ENCODE measurements at places on chromosomes 2 and 18. TPM values are rescaled to one million over a fixed set of nuclear protein-coding genes. Genes with fewer than 3 reads are reported as not detected.

- DNase-seq, result no peak
These were observed 363.5 kb upstream of the TNP1 start for GRCh38 chr2:217223222-217223930.

GRCh38 chr2:122078451-122078850 lies 323.0 kb downstream of the TSN start:
- no peak for DNase-seq

Gene UGT1A4
- polyA plus RNA-seq, result not detected

GRCh38 chr2:95049683-95049955 lies 24.1 kb downstream of the MAL start:
- no peak for DNase-seq

GRCh38 chr2:179876266-179876665 lies 14.9 kb upstream of the ZNF385B start:
- no peak for DNase-seq

Gene NGEF
- 2.0 TPM for polyA plus RNA-seq

GRCh38 chr2:233411162-233411561 lies 56.9 kb downstream of the DGKD start:
- no peak for DNase-seq

Gene DUSP11
- polyA plus RNA-seq, result 39.0 TPM

DNA sequence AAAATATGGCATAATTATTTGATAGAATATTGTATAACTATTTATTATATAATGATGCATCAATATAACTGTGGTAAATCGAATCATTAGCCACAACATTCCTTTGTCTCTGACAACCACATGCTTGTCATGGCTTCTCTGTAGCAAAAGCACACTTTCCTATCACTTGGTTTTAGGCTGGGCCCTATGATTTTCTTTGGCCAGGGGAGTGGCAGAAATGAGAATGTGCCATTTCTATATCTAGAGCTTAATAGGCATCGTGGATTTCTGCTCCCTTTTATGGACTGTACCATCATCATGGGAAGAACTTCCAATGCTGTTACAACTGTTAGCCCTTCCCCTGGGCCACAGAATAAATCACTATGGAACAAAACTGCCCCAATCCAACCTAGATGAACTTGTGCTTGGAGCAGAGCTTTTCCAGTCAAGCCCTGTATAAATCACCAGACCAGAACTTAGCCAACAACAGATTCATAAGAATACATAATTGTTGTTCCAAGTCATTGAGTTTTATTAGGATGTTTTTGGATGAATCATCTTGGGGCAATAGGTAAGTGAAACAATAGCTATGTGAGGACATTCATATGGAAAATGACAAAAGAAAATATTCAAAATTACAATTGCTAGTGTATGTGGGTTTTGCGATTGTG lies 715.8 kb downstream of the ERBB4 start:
- DNase-seq, result no peak

Gene COX5B
- polyA plus RNA-seq, result 203 TPM

- DNase-seq, result no peak
These were observed 537.4 kb upstream of the VRK2 start for GRCh38 chr2:57509189-57509588.

- no peak for DNase-seq
These were observed 81.8 kb upstream of the ADAM23 start for GRCh38 chr2:206361407-206362045.

GRCh38 chr2:221969830-221970144 lies 329.0 kb downstream of the PAX3 start:
- no peak for DNase-seq

Gene RAB6C
- polyA plus RNA-seq, result 1.7 TPM

DNA sequence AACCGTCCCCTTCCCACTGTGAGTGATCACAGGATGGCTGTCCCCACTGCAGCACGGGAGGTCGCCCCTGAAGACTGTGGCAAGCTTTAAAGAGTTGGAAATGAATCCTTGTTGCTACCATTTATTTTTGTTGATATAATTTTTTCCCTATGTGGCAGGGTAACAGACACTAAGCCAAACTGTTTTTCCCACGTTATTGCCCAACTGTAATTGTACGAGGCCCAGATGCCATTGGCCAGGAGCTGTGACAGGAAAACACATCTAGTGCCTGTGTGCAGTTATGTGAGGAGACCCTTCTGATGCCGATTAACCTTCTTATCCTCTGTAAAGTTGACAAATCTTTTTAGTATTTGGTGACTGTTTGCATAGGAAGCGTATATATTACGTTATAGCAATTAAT lies 44.2 kb downstream of the MRPS9 start:
- no peak for DNase-seq

DNA sequence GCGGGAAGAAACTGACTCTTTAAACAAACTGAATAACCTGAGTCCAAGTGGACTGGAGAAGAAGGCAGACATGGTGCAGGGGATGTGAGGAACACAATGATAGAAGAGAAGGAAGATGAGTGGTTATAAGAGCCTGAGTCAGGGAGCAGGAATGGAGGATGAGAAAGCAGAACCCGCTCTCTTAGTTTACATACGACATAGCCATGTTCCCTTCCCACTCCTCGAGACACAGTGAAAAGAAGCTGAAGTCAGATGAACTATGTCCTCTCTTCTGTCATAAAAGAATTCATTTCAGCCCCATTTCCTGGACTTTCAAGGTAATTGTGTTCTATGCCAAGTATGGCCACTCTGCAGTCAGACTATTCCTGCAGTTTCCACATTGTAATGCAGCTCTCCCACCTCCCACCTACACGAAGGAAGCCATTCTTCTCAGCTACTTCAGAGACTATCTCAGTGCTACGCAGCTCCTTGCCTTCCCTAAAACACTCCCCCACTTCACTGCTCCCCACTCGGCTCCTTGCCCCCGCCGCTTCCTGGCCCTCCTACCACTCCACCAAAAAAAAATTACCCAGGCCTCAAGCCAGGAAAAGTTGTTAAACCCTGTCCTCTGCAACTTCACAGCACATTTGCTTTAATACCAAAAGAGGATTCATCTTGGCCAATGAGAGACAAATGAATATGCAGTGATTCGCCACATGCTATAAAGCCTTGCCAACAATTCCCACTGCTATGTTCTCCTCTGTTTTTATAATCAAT lies 323.4 kb upstream of the EPHA4 start:
- no peak for DNase-seq

Measured in right renal pelvis (tissue), 4 donors.